HuH-7.5 (cell line): ENCODE measurements at places on chromosomes 2 and 18.

DNA sequence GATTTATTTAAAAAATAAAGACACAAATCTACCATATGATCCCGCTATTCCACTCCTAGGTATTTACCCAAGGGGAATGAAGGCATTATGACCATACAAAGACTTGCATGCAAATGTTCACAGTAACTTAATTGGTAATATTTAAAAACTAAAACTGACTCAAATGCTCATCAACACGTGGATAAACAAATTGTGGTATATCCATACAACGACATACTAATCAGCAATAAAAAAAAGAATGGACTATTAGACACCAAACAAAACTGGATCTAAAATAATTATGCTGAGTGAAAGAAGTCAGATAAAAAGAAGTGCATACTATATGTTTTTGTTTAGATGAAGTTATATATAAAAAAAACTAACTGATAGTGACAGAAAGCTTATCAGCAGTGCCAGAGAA lies 428.3 kb downstream of the ZEB2 start:
- no peak for DNase-seq

DNA sequence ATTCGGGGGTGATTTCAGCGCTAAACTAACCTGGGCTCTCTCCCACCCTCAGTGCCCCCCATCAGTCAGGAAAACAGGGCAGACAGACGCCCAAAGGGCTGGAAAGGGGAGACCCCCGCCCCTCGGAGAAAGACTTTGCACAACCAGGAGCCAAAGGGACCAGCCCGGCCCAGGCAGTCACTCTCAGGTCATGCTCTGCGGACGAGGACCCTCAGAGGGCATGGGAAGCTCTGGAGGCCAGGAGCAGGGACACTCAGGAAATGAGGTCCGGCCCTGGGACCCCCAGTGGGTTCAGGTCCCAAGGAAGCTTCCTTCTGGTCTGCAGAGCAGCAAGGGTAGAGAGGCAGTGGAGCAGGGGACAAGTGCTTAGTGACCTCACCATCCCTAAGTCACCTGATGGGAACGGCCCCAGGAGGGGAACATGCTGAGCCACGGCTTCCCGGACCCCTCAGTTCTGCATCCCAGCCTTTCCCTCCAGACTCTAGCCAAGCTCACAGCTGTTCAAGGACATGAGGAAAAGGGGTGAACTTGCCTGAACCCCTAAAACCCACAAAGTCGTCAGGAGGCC lies 88.0 kb upstream of the GPC1 start:
- DNase-seq: no peak

- no peak for DNase-seq
Measured at GRCh38 chr18:28127763-28128658, 48.9 kb downstream of the CDH2 start.

DNA sequence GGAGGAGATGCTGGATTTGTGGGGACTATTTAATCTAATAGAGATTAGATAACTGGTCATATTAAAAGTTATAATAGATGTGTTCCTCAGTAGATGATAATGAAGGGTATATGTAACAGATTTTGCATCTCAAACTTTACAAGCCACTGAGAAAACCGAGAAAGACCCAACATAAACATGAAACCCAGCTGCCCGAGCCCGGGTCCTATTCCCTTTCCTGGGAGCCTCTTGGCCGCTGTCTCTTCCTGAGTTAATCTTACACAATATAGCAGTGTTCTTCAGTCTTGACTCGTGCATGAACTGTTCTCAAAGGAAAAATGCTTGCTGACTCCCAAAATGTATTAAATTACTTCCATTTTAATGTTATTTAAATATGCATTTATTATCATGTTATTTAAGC lies 94.5 kb downstream of the COPS8 start:
- DNase-seq: no peak

- no peak for DNase-seq
Measured at GRCh38 chr18:21857871-21858270, 117.3 kb downstream of the MIB1 start.

DNA sequence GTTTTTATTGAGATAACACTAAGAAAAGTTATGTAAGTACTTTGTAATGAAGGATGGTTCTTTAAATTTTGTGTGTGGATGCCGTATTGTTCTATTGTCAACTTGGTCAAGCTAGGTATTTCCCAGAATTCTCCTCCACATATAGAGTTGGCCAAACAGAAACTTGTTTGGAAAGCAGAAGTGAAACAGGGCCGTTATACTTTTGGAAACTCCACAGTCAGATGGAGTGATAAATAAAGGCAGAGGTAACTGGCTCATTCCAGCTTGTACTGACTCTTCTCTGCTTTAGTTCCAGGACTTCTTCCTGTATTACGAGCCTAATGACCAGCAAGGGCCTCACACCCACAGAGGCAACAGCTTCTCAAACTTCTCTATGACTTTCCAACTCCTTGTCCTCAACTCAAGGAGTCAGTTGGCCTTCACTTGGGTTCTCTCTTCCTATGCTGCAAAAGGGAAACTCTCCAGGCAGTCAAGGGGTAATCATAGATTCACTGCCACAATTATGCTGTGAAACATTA lies 16.4 kb upstream of the STARD7 start:
- no peak for DNase-seq

DNA sequence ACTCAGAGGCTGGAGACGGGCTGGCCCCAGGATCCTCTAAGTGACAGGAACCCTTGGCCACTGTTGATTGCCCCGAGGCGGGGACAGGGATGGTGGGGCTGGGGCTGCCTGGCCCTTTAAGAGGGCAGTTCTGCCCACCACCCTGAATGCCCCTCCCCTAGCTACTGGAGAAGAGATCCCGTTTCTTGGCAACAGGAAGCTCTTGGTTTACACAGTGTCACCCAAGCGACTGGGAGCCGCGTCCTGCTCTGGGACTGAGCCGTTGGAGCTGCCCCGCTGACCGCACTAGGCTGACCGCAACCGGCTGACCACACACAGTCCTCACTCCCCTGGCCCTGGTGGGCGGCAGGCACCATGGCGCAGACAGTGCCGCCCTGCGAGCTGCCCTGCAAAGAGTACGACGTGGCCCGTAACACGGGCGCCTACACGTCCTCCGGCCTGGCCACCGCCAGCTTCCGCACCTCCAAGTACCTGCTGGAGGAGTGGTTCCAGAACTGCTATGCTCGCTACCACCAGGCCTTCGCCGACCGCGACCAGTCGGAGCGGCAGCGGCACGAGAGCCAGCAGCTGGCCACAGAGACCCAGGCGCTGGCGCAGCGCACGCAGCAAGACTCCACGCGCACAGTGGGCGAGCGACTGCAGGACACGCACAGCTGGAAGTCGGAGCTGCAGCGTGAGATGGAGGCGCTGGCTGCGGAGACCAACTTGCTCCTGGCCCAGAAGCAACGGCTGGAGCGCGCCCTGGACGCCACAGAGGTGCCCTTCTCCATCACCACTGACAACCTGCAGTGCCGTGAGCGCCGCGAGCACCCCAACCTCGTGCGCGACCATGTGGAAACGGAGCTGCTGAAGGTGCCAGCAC lies at the start of gene TEKT4:
TEKT4 (plus strand) TSS at position 205 of the 862 bp plus-strand sequence; CDS start at position 355, 150 bp downstream.
- no peak for DNase-seq
